ENCODE measurements at places on chromosomes 2 and 18. TPM values are rescaled to one million over a fixed set of nuclear protein-coding genes. Genes with fewer than 3 reads are reported as not detected.

DNA sequence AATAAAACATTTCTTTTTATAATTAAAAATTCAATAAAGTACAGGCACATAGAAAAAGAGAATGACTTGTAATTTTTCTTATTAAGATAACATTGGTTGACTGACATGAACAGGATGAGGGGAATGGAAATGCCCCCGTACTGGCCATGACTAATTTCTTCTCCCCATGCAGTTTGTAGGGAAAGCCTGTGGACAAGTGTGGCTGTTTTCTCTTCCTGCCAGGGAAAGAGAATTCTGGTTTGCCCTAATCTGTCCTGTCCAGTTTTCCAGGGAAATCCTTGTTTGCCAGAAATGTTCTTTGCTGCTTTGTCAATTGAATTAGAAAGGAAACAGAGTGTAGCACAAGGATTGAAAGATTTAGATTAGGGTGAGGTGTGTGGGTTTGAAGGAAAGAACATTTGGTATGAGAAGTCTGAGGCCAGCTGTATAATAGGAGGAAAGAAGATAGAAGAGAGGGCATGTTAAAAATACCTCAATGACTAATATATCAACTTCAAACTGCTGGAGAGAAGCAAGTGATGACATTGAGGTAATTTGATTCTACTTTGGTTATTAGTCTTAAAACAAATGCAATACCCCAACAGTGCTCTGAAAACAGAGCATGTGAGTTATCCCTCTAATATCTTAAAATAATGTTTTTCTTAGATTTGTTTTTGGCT is 593.9 kb upstream of the ZNF804A start:
- DNase-seq, result no peak

DNA sequence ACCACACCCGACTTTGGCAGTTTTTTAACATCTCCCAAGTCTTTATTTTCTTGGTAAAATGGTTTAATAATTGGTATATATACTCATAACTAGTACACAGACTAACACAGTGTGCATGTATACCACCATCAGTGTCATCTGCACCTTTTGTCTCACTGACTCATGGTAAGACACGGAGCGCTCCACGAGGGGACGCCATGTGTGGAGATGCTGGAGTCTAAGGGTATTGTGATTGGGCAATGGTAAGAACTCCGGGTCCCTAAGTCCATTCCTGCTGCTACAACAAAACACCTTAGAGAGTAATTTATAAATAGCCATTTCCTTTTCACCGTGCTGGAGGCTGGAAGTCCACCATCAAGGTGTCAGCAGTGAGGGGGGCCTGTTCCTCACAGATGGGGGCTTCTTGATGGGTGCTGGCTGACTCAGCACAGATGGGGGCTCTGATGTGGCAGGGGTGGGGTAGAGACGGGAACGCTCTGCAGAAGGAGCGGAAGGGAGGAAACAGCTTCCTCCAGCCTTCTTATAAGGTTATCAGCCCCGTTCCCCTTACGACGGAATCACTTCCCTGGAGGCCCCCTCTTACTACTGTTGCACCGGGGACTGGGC is 42.0 kb upstream of the EDAR start:
- no peak for DNase-seq

DNA sequence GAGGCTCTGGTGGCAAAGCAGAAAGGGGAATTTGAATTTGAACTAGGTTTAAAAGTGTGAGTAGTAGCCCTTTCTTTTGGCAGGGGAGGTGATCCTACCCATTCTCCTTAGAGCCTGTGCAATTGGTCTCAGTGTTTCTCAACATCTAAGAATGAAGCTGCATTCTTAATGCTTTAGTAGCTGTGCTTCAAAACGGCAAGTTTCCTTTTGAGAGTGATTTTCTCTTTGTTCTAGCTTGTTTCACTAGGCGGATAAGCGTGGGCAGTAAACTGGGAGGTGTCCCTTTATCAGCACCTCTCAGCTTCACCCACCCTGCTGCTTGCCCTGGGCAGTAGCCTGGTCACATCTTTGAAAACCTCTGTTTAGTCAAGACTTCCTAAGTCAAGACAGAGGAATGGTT is 6.7 kb downstream of the CRIM1 start:
- no peak for DNase-seq

DNA sequence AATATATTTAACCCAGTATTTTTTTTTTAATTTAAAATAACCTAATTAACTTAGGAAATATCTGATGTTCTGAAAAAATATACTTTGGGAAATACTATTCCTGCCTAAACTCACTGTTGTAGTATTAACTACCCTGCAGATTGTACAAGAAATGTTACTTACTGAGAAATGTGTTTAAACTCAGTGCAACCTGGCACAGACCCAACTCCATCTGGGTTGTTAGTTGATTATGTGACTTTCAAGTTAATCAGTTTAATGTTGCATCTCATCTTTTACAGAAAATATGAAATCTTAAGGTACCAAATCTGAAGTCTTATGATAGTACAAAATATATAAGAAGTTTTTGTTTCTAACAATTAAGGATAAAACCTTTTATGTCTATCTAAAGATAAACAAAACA is 27.3 kb downstream of the VAPA start:
- no peak for DNase-seq

- no peak for DNase-seq
Measured at GRCh38 chr2:241132538-241133435, 16.5 kb downstream of the PASK start.

DNA sequence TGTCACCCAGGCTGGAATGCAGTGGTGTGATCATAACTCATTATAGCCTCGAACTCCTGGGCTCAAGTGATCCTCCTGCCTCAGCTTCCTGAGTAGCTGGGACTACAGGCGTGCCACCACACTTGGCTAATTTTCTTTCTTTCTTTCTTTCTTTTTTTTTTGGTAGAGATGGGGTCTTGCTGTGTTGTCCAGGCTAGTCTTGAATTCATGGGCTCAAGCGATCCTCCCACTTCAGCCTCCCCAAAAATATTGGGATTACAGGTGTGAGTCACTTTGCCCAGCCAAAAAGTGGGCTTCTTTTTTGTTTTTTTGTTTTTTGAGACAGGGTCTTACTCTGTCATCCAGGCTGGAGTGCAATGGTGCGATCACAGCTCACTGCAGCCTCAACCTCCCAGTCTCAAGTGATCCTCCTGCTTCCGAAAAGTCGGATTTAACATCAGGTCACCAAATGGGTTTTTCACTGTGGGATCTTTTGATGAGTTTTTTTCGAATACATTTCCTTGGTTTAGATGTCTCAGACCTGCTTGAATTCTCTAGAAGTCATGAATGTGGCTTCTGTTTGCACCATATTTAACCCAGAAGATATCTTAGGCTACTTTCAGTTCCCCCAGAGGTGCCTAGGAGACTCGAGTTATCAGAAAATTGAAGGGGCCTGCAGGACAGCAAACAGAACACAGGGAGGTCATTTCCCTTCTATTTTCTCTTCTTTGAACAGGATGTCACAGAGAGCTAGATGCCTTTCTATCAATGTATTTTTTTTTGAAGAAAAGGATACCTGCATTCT is 8.9 kb downstream of the RAB31 start:
- no peak for DNase-seq

DNA sequence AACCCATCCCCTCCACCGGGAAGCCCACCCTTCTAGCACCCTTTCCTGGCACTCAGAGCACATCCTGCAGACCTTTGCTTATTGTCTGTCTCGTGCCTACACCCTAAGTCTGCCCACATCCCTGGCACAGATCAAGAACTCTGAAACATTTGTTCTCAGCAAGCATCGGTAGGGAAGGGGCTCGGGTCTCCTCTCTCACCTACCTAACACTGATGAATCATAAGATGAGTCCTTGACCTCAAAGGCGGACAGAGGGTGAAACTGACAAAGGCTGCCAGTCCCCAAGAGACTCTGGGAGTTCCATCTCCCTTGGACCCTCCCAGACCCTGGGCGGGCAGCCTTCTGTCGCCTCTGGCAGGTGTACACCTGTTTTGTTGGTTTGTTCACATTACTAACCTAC is 9.3 kb downstream of the MAL start:
- DNase-seq, result no peak

GRCh38 chr2:196389670-196390069 is 218.3 kb upstream of the STK17B start:
- DNase-seq, result no peak

DNA sequence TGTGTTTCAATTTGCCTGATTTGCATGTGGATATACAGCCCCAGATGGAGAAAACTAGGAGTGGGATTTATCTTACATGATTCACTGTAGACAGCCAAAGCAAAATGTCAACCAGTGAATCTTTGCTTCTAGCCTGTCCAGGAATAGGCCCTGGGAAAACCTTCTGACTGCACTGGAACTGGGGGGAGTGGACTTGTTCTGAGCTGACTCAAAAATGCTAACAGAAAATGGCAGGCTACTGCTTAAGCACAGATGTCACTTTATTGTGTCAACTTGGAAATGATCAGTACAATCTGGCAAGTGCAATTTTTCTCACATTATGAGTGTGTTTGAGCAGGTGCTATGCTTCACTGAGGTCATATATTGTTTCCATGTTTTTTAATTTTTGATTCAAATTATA is 593.7 kb downstream of the NRXN1 start:
- DNase-seq, result no peak

DNA sequence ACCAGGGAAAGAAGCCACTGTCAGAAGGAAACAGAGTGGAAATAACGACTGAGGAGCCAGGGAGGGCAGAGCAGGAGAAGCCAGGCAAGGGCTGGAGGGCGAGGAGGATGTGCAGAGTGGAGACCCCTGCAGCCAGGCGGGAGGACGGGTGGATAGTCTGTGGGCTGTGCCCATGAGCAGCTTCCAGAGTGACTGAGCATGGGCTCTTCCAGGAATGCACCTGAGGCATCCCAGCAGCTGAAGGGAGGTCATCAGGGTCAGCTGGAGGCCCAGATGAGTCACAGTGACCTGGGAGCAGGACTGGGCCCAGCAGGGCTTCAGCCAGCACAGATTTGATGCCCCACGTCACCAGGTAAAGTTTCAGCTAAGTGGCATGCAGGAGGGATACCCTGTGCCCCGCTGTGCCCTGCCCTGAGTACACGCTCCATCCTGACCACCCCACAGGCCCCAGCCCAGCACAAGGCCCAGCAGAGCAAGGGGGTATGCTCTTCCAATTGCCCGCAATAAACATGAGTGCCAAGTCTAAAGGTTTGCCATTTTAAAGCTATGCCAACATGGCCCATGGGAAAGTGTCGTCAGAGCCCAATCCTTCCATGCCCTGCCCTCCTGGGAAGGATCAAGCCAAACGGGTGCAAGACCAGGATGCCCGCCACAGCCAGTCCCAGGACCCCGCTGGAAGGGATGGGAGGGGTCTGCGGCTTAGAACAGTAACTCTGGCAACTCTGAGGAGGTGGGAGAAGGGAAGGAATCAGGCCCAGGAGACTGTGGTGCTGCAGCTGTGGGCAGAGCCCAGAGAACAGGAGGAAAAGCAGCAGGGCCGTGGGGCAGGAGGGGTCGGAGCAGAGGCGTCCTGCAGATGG is 85.7 kb downstream of the SEPTIN10 start:
- peak; percentile 31 for DNase-seq

DNA sequence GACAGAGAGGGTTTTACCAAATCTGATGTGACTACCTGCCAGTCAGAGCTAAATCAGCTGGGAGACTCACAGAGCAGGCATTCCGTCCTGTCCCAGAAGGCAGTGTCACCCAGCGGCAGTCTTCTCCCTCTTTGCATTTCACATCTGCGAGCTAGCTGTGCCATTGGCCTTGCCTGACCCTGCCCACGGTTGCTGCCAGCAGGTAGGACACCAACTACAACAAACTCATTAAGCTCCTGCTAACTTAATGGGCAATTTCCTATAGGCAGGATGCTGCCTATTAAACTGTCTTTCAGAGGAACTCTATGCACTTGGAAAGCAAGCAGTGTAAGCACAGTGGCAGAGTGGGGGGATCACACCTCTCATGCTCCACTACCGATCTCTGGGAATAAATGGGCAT is 116.4 kb upstream of the CAPN13 start:
- peak; percentile 38 for DNase-seq

GRCh38 chr2:74502147-74502719 is 2.8 kb upstream of the LBX2 start:
- no peak for DNase-seq

- DNase-seq, result no peak
Measured at GRCh38 chr2:107569496-107569895, 257.2 kb upstream of the RGPD4 start.

- no peak for DNase-seq
Measured at GRCh38 chr2:41892476-41892875, 155.3 kb upstream of the PKDCC start.

- peak; percentile 31 for DNase-seq
Measured at GRCh38 chr2:59458800-59459199, 1094.7 kb downstream of the BCL11A start.

DNA sequence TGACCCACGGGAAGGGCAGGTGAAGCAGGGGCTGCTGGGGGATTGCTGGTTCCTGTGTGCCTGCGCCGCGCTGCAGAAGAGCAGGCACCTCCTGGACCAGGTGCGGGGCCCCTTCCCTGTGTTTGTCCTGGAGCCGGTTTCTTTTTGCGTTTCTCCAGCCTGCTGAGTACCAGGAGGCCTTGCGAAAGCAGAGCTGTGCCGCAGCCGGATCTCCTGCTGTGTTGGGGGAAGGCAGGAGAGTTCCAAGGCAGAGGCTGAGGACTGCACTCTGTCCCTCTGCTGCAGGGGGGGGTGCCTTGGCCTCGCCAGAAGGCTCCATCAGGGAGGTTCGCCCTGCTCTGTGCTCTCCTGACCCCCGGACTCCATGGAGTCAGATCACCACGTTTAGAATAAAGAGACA is 2.8 kb downstream of the CAPN10 start:
- no peak for DNase-seq

GRCh38 chr2:216015722-216016464 is 2.5 kb upstream of the MREG start:
- DNase-seq, result no peak

DNA sequence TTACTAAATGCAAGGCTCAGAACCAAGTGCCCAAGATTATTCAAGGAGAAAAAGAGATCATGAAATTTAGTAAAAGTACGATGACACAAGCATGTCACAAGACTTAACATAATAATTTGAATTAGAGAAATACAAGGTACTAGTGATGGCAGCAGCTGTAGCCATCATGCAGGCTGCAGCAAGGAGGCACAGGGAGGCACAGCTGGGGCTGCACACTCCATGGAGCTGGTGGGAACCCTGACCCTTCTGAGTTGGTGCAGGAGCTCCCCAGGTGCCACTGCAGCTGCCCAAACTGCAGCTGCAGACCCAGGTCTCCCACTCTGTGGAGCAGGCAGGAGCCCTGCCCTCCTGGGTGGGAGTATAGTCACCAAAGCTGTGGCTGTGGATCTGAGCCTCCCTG is 46.0 kb downstream of the COL3A1 start:
- no peak for DNase-seq

- no peak for DNase-seq
Measured at GRCh38 chr2:236631281-236631855, 61.7 kb downstream of the ACKR3 start.

DNA sequence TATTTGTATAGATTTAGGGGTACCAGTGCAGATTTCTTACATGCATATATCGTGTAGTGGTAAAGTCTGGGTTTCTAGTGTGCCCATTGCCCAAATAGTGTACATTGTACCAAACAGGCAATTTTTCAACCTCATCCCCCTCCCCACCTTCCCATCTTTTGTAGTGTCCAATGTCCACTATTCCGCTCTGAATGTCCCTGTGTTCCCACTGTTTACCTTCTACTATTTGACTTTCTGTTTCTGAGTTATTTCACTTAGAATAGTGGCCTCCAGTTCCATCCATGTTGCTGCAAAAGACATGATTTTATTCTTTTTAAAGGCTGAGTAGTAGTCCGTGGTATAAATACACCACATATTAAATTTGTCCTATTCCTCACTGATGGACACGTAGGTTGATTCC is 132.9 kb downstream of the FTCDNL1 start:
- DNase-seq, result no peak

The REG3A gene
- total RNA-seq, result not detected

The DSEL gene
- 5.3 TPM for total RNA-seq

The MOGAT1 gene
- total RNA-seq, result not detected

The ASPRV1 gene
- total RNA-seq, result 0.64 TPM

The PAX8 gene
- not detected for total RNA-seq
